Type B pancreatic cell (in vitro differentiated cells): ENCODE measurements at places on chromosomes 7 and 10.

- peaks cover 12% of the 10 kb centered on the region for H3K36me3 ChIP-seq
- DNase-seq, result no peak
Measured at GRCh38 chr10:60681103-60681502, 97.2 kb upstream of the CDK1 start.

DNA sequence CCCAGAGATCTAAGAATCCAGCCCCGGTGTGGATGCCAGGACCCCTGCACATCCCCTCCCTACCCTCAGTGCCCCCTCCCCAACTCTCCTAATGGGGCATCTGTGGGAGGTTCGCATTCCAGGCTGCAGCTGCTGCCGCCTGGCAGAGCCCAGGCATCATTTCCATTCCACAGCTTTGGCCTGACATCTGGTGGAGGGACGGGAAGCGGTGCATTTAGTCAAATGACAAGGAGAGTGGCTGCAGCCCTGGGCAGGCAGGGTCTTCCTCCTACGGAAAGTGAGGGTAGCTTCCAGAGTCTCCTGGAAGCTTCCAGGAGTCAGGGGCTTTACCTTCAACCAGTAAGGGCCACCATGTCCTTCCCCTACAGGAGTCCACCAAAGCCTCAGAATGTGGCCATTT lies 30.8 kb downstream of the PRLHR start:
- H3K4me3 ChIP-seq, result no peak overlapping the region
- peak; percentile 54 for DNase-seq
- peaks cover 3% of the 10 kb centered on the region for H3K27me3 ChIP-seq
- H3K27ac ChIP-seq, result no peak overlapping the region
- no peaks in the 10 kb centered on the region for H3K36me3 ChIP-seq

DNA sequence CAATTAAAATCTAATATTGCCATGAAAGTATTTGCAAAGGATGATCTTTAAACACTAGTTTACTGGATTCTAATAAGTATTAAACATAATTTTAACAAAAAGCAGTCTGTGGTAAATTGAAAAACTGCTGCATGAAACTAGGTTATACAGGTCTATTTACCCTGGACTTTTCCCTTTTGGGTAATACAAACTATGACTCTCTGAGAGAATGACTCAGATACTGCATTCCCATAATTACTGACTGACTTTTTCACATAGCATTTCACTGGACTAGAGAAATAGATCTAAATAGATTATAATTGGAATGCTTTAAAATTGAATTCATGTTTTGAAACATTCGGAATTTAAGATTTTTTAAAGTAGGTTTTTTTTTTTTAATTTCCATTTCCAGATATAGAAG lies 395.7 kb downstream of the THSD7A start:
- H3K27ac ChIP-seq, result no peak overlapping the region
- no peaks in the 10 kb centered on the region for H3K36me3 ChIP-seq
- H3K4me1 ChIP-seq, result no peaks in the 10 kb centered on the region
- no peak for DNase-seq
- no peak overlapping the region for H3K4me3 ChIP-seq

- H3K27me3 ChIP-seq, result peaks cover 24% of the 10 kb centered on the region
- peaks cover 45% of the 10 kb centered on the region for H3K4me1 ChIP-seq
- H3K36me3 ChIP-seq, result no peaks in the 10 kb centered on the region
- no peak overlapping the region for H3K27ac ChIP-seq
- DNase-seq, result no peak
Measured at GRCh38 chr7:26655781-26656180, 208.6 kb downstream of the SKAP2 start.

- no peaks in the 10 kb centered on the region for H3K4me1 ChIP-seq
- H3K27ac ChIP-seq, result no peak overlapping the region
- no peaks in the 10 kb centered on the region for H3K27me3 ChIP-seq
- no peak for DNase-seq
- peaks cover 8% of the 10 kb centered on the region for H3K36me3 ChIP-seq
- H3K4me3 ChIP-seq, result no peak overlapping the region
Measured at GRCh38 chr7:69002416-69002815, 595.9 kb upstream of the AUTS2 start.

DNA sequence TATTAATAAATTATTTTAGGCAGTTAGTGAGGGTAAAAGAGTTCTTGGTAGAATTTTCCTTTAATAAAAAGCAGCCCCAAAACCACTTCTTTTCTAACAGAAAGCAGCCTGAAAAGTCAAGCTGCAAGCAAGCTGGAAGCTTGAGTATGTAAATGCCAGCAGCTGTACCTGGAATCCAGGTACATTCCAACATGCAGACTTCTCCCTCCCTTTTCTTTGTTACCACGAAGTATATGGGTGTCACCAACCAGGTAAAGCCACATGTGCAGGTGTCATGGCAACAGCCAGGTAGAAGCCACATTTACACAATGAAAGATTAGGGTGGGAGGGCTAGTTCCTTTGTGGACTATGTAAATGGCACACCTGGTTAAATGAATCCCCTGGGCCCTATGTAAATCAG lies 114.6 kb downstream of the EPC1 start:
- H3K27ac ChIP-seq, result no peak overlapping the region
- peaks cover 6% of the 10 kb centered on the region for H3K4me1 ChIP-seq
- H3K27me3 ChIP-seq, result no peaks in the 10 kb centered on the region
- no peak for DNase-seq
